ENCODE measurements at places on chromosomes 1 and 21. TPM values are rescaled to one million over a fixed set of nuclear protein-coding genes. Genes with fewer than 3 reads are reported as not detected.
A peak's percentile ranks its signal among the peaks of the same experiment; 100 is the strongest.

- DNase-seq: no peak
Measured at GRCh38 chr1:245246433-245246832, 91.6 kb downstream of the KIF26B start.

DNA sequence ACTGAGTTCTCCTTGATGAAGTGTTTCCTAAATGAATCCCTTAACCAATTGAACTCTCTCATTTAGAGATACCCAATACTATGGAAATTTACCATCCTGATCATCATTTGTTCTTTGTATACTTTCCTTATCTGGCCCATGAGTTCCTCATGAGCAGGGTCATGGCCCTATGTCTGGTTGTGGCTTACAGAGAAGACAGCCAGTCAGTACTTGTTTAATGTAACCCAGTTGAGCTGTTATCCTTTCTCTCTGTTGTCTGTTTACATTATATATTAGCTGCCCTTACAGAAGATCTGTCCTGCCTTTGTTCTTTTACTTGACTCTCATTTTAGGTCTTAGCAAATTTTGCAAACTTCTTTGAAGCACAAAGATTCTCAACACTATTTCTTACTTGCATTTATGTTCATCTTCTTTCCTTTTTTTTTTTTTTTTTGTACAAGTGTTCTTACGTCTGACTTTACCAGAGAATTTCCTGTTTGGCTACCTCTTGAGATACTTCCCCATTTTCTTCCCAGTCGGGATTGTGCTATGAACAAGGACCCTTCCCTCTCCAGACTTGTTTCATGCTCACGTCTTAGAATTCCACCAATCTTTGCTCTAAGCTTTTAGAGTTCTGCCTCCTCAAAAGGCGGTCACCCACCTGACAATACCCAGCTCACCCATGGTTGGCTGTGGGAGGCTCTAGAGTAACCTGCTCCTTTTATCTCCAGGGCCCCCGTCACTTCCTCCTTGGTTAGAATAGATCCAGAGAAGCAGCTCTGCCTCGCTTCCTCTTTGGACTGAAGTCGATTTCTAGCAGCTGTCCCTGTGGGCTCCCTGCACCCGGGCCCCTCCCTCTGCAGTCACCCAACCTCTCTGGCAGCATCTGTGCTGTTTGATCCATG, 53.6 kb upstream of the RUNX1 start:
- DNase-seq: no peak

- DNase-seq: peak; percentile 83
Measured at GRCh38 chr1:54405898-54406293, 298 bp downstream of the SSBP3 start.

- peak; percentile 82 for DNase-seq
Measured at GRCh38 chr1:43270421-43271095, 775 bp downstream of the TMEM125 start.

- peak; percentile 97 for DNase-seq
Measured at GRCh38 chr1:196608390-196609369, at the start of gene KCNT2. Gene KCNT2, minus strand, starts transcription at chr1:196608440. Its CDS starts 131 bp downstream, at chr1:196608309.

GRCh38 chr1:115463347-115463746, 125.3 kb upstream of the NGF start:
- DNase-seq: no peak

The CELA3A gene
- not detected for total RNA-seq

The PM20D1 gene
- 0.69 TPM for total RNA-seq

All from kidney (tissue), 22 donors.